RPMI7951 (cell line): ENCODE measurements at places on chromosomes 13 and 19. TPM values are rescaled to one million over a fixed set of nuclear protein-coding genes. Genes with fewer than 3 reads are reported as not detected.

DNA sequence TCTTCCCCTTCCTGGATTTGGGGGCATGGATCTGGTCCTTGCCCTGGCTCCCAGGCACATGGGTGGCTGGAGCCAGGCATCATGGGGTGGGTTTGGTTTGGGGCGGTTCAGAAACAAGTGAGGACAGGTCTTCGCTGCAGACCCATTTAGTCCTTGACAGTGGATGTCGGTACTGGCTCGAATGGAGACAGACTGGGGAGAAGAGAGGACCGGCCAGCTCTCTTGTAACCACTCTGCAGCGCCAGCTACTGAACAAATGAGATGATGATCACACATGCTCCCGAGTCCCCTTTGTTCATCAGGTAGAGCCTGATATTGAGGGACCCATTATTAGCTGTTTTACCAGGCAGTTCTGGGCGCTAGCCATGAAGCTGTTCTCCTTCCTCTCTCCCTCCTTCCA, 64.5 kb downstream of the CHST8 start:
- no peak for DNase-seq

The CNFN gene
- total RNA-seq = 1.1 TPM in 1 of 2 replicates, not detected in the other

GRCh38 chr13:107716741-107717140, 498.6 kb downstream of the LIG4 start:
- DNase-seq = no peak

GRCh38 chr19:29971648-29972047, 29.6 kb downstream of the URI1 start:
- DNase-seq = no peak

GRCh38 chr19:48344892-48345291, 18.8 kb downstream of the TMEM143 start:
- no peak for DNase-seq

The CEACAM21 gene
- total RNA-seq = not detected in 2 replicates

DNA sequence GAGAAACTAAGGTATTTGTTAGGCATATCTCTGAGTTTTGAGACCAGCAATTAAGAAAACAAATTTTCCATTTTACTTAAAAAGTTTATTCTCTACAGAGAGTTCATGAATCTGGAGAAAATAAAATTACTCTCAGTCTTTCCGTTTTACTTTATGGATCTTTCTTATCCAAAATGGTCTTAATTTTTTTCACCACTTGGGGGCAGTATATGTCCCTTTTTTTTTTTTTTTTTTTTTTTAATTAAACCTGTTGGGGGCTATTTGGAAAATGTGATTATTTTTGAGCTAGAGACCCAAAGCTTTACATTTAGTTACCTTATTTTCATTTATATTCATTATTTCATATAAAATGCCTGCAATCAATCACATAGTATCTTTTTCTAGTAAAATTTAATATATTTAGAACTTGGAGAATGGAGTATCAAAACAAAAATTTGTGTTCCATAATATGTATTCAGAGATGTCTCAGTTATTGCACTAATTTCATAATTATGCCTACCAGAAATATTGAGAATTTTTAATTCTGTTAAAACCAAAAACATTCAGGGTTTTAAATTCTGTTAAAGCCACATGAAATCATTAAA, 27.1 kb downstream of the PIBF1 start:
- peak; percentile 24 for DNase-seq

The RGS9BP gene
- 0.72 and 0.98 TPM in 2 replicates for total RNA-seq

DNA sequence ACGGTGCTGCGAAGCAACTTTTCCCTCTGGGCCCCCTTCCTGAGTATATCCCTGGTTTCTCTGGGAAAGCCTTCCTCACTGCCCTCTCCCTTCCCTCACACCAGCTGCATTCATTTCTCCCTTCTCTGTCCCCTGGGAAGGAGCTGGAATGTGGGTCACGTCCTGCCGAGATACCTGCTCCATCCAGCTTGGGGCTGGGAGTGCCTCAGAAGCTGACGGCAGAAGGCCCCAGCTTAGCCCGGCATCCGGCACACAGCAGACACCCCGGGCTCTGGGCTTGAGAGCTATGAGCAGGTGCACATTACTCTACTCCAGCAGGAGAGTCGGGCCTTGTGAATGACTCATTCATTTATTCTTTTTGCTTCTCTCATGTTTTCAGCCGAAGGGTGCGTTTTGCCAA, 170.6 kb downstream of the TEX29 start:
- no peak for DNase-seq

The EID2 gene
- 17.1 and 19.0 TPM in 2 replicates for total RNA-seq

The SIGLEC14 gene
- not detected in 2 replicates for total RNA-seq

- peak; percentile 36 for DNase-seq
Measured at GRCh38 chr19:52307275-52307674, 10.3 kb downstream of the ZNF480 start.

The GZMM gene
- 1.3 and 3.6 TPM in 2 replicates for total RNA-seq

GRCh38 chr13:44698066-44698465, 121.9 kb upstream of the TSC22D1 start:
- no peak for DNase-seq

- DNase-seq = no peak
Measured at GRCh38 chr13:50226515-50227155, 211.4 kb downstream of the KCNRG start.

The SSC5D gene
- total RNA-seq = 3.2 and 3.6 TPM in 2 replicates

- peak; percentile 78 for DNase-seq
Measured at GRCh38 chr13:20566468-20566897, 474 bp upstream of the IFT88 start.

DNA sequence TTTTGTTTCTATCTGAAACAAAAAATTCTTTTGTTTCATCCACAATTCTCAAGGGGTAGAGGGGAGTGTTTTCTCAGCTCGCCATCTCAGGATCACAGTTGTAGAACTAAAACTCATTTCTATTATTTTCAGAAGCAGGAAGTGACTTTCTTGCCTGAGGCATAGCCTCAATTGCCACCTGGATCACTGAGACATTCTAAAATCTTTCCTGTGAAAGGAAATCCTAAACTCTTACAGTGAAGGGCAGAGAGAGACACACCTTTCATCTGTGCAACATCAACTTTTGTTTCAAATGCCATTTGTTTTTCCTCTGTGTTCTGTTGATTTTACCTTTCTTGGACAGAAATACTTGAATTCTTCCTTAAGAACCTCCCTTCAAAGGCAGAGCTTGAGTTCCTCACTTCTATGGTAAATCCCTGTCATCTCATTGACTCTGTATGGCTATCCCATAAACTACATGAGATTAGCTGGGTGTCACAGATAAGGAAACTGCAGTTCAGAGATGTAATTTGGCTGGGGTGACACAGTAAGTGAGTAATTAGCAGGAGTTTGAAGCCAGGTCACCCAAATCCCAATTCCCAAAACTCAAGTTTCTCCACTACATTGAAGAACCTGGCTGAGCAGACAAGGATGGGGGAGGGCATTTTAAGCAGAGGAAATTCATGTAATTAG, 224.4 kb upstream of the HTR2A start:
- DNase-seq = peak; percentile 18

DNA sequence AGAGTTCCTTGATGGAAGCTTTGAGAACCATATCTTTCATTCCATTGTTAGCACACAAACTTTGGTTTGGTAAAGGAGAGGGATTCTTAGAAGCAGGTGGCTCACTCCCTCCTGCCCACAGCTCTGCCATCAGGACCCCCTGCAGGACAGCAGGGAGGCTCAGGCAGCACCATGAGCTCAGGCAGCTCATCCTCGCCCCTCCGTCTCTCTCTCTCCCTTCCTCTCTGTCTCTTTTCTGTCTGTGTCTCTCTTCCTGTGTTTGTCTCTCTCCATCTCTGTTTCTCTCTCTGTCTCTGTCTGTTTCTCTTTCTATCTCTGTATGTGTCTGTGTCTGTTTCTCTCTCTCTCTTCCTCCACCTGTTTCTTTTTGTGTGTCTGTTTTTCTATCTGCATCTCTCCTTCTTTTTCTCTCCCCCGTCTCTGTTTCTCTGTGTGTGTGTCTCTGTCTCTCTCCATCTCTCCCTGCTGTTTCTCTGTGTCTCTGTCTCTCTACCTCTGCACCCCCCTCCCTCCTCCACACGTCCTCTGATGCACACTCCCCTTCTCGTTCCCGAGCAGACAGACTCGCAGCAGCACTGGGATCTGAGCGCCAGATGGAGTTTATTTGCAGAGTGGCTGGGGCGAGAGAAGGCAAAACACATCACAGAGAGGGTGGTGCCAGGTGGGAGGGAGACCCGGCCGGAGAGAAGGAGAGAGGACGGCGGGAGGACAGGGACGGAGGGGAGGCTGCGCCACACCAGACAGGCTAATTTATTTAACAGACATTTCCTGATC, 8.7 kb downstream of the SBK2 start:
- DNase-seq = no peak

DNA sequence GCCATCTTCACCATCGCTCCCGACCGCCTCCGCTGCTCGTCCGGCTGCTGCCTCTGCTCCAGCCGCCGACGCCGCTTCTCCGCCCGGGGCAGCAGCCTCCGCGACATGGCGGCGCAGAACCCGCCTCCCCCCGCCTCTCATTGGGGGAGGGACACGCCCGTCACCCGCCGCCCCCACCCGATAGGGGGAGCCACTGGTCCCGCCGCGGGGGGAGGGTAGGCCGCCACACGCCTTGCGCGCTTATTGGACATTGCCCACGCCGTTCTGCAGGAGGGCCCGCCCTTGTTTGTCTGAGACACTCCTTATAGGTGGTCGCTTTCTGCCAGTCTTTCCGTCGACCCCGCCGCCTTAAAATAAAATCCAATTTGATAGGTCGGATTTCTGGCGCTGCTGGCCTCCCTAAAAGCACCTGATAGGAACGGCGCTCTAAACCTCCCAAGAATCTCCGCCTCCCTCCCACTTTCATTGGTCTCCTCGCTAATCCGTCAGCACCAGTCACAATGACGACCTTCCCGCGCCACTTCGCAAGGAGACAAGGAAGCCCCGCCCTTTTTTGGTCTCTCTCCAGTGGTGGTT, at the start of gene HNRNPL:
Gene HNRNPL (minus strand): TSS at position 127 of the 576 bp plus-strand sequence. CDS start 20 bp downstream, at position 107.
- peak; percentile 100 for DNase-seq

The CEACAM20 gene
- total RNA-seq = not detected in 2 replicates

- DNase-seq = no peak
Measured at GRCh38 chr13:114077933-114078325, 54.5 kb downstream of the RASA3 start.

GRCh38 chr19:55304279-55304978, 20.6 kb downstream of the BRSK1 start:
- peak; percentile 47 for DNase-seq

The NTF4 gene
- not detected in 2 replicates for total RNA-seq

DNA sequence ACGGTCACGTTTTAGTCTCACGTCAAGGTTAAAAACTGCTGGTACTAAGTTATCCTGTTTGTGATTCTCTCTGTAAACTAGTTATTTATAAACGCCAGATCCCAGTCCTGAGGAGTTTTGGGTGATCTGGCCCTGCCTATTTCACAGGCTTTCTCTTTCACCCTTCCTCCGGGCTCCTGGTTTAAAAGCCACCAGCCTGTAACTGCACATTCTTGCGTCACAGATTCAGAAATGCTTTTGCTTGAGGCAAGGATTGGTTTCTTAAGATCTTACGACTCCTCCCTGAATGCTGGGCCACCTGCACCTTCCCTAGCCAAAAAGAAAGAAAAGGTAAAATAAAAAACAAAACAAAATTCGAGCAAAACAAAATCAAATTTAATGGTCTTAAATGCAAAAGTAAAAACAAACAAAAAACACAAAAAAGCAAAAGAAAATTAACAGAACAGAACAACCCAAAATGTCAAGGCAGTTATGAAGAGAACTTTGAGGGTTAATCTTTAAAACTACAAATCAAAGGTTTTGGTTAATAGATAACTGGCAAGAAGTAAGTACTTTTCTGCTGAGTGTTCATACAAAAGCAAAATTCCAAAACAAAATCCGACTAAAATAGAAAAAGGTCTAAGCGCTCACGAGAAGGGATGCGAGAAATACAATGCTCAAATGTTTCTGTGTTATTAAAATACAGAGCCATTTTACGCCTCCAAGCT, 18.6 kb upstream of the TIMM44 start:
- DNase-seq = no peak

DNA sequence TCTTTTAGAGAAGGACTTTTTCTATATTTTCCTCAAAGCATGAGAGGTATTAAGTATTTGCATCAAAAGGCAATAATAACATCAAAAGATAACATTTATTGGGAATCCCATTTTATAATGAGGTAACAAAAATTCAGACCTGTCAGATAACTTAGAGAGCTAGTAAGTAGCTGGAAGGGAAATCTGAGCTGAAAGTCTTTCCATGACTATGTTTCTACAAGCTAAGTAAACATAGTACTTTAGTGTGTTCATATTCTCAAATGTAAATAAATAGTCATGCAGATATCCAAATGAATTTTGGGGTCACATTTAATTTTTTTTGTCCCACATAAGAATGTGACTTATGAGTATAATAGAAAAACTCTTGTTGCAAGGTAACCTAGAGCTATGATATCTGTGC, 87.3 kb upstream of the FBXL3 start:
- DNase-seq = no peak

The F2RL3 gene
- 4.6 and 13.9 TPM in 2 replicates for total RNA-seq

The ZNF600 gene
- total RNA-seq = 8.2 and 8.3 TPM in 2 replicates

DNA sequence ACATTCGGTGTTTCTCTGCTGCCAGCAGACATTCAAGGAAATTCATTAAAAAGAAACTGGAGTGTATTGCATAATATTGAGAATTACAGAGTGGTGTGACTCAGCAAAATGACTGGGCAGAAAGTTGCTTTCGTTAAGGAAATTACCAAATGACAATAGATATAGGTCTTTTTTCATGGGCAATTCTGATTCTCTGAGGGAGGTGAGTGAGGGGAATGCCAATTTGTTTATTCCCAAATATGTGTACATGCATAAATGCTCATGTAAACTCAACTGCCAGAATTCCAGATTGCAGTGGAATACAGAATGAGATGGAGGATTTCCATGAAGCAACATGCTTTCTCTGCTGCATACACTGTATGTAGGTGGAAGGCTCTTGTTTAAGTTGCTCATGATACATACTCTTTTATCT, 1730.1 kb downstream of the SLITRK5 start:
- DNase-seq = peak; percentile 44

DNA sequence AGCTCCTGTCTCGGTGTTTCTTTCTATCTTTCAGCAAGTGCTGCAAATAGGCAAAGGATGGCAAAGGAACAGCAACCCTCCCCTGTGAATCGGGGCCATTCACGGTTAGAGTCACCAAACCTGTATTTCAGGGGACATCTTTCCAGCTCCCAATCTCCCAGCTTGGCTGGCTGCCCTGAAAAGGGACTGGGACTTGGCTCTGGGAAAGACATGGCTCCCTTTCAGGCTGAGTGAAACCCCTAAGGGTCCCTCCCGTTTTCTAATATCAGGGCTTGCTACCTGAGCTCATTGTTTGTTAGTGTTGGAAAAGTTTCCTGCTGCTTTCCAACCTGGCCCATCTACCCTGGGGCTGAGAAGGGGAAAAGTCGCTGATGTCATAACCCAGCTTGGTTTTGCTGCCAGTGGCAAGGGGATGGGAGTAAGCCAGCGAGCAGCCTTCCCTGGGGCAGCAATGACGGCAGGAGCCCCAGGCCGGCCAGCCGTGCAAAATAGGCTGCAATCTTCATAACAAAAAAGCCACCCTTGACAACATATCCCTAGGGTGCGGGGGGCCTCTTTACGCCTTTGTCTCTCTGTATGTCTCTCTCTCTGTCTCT, 29.9 kb downstream of the SERP2 start:
- DNase-seq = peak; percentile 52

The NECTIN2 gene
- total RNA-seq = 49.3 and 51.0 TPM in 2 replicates
